Activated CD4-positive, alpha-beta T cell treated with anti-CD3 and anti-CD28 coated beads, Interleukin-2, amount 50 U/mL, for 24 hours (primary cell): ENCODE measurements at places on chromosomes 2 and 18.

DNA sequence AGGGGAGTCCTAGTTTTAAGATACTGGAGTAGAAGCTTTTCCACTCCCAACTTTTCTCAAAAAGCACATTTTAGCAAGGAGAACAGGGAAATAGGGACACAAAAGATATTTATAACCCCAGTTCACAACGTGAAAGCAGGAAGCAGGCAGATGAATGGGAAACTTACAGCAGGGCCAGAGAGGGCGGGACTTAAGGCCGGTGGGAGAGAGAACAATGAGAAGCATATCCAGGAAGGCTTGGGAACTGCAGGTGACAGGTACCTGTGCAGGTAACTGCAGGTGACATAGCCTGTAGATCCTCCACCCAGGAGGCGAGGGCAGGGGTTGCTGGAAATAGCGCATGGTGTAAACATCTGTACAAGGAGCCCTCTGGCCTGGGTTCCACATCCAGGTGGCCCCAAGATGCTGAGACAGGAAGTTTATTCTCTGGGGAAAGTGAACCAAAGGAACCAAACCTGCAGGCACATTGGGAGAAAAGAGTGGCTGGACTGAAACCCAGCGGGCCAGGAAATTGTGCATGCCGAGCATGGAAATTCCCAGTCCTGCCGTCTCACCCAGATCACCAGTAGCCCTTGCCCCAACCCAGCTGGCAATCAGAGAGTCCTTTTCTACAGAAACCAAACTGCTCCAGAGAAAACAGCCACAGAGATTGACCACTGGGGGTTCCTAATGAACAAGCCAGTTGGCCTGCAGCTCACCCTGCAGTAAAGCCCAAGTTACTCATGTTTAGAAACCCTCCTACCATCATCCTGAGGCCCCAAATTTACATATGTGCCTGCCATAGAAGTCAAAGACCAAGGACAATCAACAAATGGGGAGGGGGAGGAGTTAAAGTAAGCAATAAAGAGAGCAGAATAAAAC lies 24.3 kb upstream of the COL6A3 start:
- no peak for DNase-seq

GRCh38 chr18:6979954-6980353 lies 137.6 kb downstream of the LAMA1 start:
- DNase-seq, result no peak

DNA sequence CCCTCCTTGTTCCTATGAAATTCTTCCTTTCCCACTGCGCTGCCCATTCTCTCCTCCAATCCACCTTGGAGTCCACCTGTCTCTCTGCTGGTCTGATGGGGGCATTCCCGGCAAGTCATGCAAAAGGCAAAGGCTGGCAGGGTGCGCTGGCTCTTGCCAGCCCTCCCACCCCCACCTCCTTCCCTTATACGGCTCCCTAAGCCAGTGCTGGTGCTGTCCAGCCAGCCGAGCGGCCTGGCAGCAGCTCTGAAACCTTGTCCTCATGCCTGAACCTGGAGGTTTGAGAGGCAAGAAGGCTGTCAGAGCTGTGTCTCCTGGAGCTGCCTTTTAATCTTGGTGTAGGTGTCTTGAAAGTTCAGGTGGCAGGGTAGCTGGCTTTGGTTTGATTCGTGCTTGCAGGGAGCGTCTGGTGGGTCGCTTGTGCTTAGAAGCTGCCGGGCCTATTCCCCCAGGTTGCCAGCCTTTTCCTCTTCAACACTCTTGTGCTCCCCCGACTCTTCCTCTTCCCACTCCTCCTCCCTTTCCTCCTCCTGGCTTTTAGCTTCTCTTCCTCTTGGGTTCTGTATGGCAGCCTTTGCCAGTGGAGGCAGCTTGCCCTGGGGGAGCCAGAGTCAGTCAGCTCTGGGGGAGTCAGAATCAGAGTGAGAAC lies 748 bp downstream of the LIPG start:
- DNase-seq, result no peak

DNA sequence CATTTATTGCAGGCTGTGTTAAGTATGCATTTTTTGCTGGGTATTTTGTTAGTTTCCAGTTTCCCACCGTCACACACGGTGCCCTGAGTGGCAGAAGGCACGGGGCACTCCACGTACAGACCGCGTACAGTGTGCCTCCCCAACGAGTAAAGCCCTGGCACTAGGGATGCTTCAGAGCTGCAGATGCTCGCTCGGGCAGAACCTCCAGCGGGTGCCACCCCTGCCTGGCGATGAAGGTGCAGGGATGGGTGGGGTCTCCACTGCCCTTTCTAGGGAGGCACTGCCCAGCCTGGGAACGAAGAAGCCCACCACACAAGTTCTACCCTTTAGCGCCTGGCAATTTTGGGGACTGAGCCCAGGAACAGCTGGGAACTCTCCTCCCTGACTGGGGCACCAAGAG lies 4.1 kb downstream of the GREB1 start:
- DNase-seq, result no peak

DNA sequence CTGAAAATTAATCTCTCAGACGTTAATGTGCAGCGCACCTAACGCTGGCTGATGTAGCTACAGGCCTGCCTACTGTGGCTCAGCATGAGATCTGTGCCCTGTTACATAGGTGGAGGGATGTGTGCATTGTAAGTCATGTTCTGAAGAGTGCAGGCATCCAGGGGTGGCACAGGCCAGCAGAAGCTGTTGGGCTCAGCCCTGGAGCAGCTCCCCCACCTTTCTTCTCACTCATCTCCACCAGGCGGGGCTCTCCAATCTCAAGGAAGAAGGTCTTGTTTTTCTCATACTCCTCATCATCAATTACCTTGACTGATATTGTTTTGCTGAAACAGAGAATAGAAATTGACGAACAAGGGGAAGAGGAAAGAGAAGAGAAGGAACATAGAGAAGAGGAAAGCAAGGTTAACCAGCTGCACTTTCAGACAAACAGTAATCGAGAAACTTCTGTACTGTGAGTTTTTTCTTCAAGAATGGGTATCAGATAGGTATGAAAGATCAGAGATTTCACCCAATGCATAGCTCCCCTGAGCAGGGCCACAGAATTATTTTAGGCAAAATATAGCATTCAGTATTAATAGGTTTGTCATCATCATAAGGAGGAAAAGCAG lies 273.6 kb downstream of the SLC8A1 start:
- no peak for DNase-seq

- no peak for DNase-seq
Observed at GRCh38 chr2:200930947-200931626, 32.4 kb downstream of the ORC2 start.

GRCh38 chr2:179518830-179519229 lies 254.2 kb upstream of the SESTD1 start:
- no peak for DNase-seq

DNA sequence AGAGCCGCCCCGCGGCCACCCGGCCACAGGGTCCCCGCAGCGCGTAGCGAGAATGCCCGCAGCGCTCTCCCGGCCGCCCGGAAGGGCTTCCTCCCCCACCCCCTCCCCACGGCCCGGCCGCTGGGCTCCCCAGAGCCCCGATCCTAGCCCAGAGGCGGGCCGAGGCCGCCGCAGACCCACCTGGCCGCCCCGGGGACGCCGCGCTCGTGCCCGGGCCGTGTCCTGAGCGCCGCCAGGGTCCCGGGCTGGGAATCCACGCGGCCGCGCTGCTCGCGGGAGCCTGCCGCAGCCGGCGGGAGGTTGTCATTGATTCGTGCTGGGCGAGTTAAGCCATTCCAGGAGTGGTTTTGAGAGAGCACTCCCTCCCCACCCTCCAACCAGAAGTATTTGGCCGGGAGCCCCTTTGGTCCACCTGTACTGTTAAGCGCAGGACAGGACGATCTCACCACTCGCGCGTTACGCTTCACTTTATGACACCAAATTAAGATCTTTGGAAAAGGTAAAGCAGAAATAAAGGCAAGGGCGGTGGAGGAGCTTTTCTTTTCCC lies 206.4 kb upstream of the SMAD2 start:
- no peak for DNase-seq

DNA sequence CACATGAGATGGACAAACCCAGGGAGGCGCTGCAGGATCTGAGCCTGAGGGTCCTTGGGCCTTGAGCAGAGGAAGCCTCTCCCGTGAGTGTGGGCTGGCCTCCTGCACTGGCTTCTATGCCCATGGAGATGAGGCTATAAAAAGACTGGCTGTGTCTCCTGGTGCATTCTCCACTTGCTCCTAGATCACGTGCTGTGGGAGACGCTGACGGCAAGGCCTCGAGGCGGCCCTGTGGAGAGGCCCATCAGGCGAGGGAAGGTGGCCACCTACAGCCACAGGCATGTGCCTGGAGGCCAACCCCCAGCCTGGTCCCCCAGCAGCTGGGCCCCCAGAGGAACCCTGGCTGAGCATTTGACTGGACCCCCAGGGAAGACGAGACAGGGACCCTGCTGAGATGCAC lies 198.9 kb downstream of the TWIST2 start:
- DNase-seq, result no peak

DNA sequence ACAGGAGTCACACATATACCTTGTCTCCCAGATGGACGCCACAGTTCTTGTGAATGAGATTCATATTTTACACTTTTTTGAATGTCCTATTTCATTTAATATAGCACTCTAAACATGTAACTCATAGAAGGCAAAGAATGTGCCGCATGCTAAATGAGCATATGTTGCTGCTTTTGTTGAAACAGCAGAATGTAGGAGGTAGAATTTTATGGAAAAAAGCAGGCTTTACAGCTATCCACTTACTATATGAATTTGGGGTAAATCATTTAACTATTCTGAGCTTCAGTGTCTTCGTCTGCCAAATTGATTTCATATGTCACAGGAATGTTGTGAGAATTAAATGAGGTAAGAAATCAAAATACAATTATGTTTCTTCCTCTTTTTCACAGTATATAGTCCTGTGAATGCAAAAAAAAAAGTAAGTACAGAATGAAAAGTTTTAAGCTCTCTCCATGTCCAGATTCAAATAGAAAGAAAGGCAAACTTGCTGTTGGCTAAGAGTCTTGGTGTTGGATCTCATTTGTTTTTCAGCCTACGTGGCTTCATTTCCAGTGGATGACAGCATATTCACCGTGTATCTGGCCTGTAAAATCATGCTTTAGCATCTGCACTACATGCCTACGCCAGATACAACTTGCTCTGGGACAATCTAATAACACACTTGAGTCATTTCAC lies 154.7 kb upstream of the CNTNAP5 start:
- no peak for DNase-seq

- no peak for DNase-seq
Observed at GRCh38 chr18:28576941-28577340, 400.0 kb upstream of the CDH2 start.

DNA sequence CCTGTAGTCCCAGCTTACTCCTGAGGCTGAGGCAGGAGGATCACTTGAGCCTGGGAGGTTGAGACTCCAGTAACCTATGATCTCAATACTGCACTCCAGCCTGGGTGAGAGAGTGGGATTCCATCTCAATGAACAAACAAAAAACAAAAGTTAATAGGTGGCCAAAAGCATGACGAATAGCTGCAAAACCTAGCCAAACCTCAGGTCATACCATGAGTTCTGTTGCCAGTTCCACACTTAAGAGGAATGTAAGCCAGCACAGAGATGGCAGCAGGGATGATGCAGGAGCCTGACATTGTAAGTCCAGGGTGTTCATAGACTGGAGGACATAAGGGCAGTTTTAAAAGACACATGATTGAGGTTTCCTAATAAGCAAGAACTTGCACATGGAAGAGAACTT lies 55.3 kb upstream of the RMDN2 start:
- no peak for DNase-seq

- no peak for DNase-seq
Observed at GRCh38 chr2:216590780-216591179, 42.4 kb upstream of the IGFBP2 start.

GRCh38 chr2:120771781-120772208 lies 36.1 kb downstream of the GLI2 start:
- DNase-seq, result no peak

- no peak for DNase-seq
Observed at GRCh38 chr2:236175548-236176150, 7.5 kb upstream of the GBX2 start.

GRCh38 chr2:219076253-219076652 lies 15.5 kb upstream of the IHH start:
- DNase-seq, result no peak

- no peak for DNase-seq
Observed at GRCh38 chr18:26978812-26979341, 113.4 kb upstream of the AQP4 start.

GRCh38 chr2:25587361-25587760 lies 86.0 kb downstream of the DTNB start:
- no peak for DNase-seq

GRCh38 chr2:112803691-112804521 lies 19.6 kb upstream of the IL1A start:
- no peak for DNase-seq

DNA sequence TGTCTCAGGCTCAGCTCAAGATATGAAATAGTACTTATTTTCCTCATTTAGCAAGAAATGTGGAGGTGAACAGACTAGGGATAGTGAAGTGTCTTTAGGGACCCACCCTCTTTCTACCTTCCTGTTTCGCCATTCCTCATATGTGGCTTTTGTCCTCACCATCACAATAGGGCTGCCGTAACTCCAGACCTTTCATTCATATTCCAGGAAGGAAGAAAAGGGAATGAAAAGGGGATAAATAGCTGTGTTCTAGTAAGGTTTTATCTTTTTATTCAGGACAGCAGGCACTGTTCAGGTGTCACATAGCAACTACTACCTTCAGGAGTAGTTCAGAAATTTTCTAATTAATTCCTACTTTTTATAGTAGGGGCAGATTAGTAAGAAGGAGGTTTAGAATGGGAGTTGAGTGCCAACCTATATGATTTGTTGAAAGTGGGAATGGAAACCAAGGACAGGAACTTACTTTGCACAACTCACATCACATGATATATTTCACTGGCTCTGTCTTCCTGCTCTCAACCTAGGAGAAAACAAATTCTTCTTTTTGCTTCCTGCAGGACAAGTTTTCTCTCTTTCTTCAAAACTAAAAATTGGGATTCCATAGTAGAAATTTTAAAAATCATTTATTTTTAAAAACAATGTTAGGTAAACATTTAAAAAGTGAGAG lies 36.0 kb upstream of the HDAC4 start:
- DNase-seq, result no peak
